ENCODE measurements at places on chromosomes 3 and 15.

DNA sequence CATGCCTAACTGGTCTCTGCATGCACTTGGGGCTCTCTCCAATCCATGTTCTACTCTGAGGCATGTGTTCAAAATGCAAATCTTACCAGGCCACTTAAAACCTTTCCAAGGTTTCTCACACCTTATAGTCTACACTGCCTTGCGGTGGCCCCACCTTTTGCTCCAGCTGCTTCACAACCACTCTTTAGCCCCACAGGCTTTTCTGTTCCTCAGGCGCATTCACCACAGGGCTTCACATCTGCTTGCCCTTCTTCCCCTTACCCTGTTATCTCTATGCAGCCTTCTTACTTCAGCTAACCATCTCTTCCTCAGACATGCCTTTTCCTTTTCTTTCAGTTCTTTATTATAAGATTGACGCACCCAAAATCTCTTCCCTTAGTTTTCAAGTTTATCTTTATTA is 37.8 kb downstream of the MINDY4B start:
- no peak for DNase-seq

- DNase-seq = no peak
These were observed 18.8 kb upstream of the TEX9 start for GRCh38 chr15:56346414-56346813.

- no peak for DNase-seq
These were observed 9.0 kb downstream of the ACP3 start for GRCh38 chr3:132326251-132326650.

- no peak for DNase-seq
These were observed 389.8 kb downstream of the NR2F2 start for GRCh38 chr15:96720251-96720650.

Measured in activated CD4-positive, alpha-beta T cell treated with anti-CD3 and anti-CD28 coated beads for 4 hours (primary cell).